ENCODE measurements at places on chromosomes 6 and 20.

DNA sequence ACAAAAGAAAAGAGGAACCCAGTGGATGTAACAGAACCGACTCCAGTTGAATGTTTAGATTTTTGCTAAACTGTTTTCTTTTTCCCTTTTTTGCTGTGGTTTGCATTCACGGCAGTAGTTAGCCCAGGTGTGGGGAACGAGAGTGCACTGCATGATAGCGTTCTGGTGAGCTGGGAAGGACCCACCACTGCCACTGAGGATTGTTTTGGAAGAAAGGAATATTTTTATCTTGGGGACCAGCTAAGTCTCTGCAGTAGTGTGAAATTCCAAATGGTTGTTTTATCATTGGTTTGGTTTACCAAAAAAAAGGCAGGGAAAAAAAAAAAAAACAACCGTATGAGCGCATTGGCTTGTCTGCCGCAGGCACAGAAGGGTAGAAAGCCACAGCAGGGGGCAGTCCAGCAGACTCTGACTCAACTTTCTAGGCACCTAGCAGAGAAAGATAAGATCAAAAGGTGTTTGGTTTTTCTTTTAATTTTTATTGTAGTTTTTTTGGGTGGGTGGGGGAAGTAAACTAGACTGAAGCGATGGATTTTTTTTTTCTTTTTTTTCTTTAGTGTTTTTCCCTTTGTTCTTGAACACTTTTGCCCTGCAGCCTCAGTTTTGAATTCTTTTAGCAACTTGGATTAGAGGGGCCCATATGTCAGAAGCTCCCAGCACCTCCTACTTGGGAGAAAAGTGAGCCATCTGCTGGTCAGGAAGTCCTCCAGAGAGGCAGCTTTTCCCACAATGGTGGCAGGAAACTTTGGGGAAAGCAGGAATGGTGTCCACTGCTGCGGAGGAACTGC lies 13.5 kb upstream of the RAB5IF start:
- no peak for DNase-seq

DNA sequence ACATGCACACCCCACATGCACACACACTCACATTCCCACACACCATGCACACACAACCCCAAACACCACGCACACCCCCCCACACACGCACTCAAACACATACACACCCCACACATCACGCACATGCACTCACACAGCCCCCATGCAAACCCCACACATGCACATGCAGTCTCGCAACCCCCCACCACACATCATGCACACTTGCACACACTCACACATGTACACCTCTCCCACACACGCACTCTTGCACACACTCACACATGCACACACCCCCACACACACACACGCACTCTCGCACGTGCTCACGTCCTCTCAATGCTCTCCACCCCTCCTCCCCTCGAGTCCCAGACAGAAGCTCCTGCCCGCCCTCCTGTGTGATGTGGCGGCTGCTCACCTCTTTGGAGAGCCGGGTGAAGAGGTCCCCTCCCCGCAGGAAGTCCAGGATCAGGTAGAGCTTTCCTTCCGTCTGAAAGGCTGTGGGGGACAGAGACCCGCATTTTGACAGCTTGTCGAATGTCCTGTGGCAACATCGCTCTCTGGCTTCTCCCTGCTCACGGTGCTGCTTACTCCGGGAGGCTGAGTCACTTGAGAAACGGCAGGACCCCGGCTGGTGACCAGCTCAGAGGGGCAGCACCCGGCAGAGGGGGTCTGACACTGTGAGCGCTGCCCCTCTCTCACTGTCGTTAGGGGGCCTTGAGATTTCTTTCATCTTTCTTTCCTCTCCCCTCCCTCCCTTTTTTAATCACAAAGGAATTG lies 78.5 kb downstream of the RAMACL start:
- no peak for DNase-seq

DNA sequence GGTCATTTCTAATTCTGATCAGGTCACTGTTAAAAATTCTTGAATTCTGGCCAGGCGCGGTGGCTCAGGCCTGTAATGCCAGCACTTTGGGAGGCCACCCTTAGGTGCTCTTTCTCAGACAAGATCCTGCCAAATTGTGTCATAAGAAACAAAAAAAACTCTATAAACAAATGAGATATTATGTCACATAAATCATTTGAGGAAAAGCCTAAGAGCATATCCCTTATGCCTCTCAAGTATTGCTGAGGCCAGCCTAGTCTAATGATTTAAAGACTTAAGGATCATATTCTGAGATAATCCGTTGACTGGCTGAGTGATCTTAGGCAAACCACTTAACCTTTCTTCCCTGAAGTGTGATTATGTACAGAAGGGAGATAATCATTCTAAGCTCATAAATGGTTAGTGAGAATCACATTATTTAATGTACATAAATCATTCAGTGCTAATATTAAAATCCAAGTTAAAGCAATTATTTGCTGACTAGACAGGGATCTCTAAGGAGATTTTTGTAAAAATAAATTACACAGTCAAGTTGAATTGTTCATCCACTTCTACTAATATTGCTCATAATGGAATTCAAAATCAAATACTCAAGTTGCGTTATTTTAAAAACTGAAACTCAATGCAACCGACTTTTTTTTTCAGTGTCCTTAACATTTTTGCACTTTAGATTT lies 365.4 kb downstream of the PHF3 start:
- DNase-seq, result no peak

- DNase-seq, result no peak
Measured at GRCh38 chr20:11544029-11544678, 373.5 kb upstream of the BTBD3 start.

DNA sequence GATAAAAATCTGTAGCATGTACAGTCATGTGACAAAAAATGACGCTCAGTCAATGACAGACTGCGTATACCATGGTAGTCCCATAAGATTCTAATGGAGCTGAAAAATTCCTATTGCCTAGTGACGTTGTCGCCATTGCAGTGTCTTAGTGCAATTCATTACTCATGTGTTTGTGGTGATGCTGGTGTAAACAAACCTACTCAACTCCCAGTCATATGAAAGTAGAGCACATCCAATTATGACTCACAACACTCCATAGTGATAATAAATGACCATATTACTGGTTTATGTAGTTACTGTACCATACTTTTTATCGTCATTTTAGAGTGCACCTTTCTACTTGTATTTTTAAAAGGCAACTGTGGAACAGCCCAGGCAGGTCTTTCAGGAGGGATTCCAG lies 45.0 kb downstream of the TFAP2A start:
- no peak for DNase-seq

DNA sequence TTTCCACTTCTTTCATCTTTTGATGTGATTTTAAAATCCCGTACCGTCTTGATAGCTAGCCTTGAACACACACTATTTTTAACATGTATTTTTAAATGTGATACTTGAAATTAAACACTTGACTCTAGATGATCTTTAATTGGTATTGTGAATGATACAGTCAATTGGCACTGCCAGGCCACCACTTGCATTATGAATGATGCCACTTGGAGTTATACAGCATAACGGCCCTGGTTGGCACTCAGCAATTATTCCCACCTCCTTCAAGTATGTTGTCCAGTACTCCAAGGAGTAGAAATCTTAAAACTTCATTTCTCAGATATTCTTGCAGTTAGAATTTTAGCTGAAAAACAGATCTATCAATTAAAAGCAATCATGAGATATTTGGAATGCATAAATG lies 62.9 kb downstream of the TENT5A start:
- no peak for DNase-seq

- peak; percentile 20 for DNase-seq
Measured at GRCh38 chr6:97689078-97689754, 406.2 kb upstream of the MMS22L start.

DNA sequence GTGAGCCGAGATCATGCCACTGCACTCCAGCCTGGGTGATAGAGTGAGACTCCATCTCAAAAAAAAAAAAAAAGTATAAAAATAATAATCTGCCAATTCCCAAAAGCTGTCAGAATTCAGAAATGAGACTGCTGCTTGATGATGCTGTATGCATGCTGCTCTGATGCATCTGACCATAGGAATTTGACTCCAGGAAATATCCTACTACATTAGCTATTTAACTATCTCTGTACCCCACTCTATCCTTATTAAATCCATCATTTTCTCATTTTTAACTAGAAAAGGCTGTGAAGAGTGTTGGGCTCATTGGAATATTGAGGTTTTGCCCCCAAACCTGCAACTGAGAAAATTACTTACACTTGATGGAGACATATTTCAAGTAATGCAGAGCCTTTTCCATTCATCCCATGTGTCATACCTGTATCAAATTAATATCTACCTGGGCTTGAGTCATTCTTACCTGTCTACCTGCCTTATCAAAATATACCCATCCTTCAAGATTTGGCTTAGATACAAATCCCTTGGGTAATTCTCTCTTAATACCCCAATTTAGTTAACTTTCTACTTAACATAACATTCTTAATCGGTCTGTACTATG lies 135.2 kb upstream of the PREP start:
- no peak for DNase-seq

- no peak for DNase-seq
Measured at GRCh38 chr6:28525496-28526039, at the start of gene GPX5. TSS of gene GPX5 (plus strand) at chr6:28525881. CDS start at chr6:28526014, 133 bp downstream.

DNA sequence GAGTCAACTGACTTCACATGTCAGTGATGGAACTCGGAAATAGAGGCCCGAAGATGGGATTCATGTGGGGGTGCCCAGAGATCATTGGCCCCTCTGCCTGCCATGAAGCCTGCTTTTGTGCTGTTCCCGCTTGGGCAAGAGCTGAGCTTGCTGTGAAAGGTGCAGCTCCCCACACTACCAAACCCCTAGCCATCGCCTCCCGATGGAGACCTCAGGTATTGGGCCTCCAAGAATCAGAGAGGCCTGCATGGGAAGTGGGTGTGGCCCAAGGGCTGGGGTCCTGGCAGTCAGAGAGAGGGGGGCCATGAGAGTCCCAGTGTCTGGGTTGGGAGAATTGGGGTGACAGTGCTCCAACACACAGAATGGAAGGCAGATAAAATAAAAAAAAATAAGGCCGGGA lies 160.9 kb downstream of the SOD2 start:
- DNase-seq, result no peak

- DNase-seq, result peak; percentile 23
Measured at GRCh38 chr6:152380993-152381898, 255.9 kb downstream of the SYNE1 start.

- no peak for DNase-seq
Measured at GRCh38 chr6:43966853-43967718, 160.2 kb downstream of the MRPL14 start.

GRCh38 chr6:26350858-26351543 lies 14.0 kb upstream of the BTN3A2 start:
- DNase-seq, result no peak

DNA sequence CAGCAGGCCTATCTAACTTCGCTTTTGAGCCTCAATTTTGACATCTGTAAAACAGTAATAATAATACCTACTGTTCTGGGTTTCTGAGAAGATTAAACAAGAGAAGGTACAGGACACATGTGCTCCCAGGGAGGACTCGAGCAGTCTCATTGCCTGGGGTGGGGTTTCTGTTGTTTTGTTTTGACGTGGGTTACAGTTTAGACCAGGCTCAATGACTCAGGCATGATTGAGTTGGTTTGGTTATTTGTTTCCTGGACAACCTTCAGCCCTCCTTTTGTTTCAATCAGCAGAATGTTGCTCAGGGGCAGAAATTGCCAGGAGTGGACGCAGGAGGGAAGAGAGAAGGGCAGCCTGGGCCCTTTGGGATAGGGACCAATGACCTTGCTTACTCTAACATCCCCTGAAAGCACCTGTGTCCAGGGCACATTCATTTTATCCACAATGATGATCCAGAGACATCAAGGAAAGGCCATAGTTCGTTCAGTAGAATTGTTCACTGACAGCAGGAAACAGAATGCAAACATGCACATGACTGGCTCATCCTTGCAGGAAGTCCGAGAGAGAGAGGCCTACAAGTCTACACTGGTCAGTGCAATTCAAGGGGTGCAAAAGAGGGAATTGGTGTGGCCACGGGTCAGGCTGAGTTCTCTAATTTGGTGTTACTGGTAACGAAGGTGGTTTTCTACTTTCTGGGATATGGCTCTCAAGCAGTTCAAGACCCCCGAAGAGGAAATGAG lies 74.5 kb upstream of the MRPS10 start:
- DNase-seq, result no peak

- no peak for DNase-seq
Measured at GRCh38 chr6:139327038-139327437, 35.2 kb upstream of the TXLNB start.

- no peak for DNase-seq
Measured at GRCh38 chr6:43302126-43302525, 4.1 kb downstream of the SLC22A7 start.

DNA sequence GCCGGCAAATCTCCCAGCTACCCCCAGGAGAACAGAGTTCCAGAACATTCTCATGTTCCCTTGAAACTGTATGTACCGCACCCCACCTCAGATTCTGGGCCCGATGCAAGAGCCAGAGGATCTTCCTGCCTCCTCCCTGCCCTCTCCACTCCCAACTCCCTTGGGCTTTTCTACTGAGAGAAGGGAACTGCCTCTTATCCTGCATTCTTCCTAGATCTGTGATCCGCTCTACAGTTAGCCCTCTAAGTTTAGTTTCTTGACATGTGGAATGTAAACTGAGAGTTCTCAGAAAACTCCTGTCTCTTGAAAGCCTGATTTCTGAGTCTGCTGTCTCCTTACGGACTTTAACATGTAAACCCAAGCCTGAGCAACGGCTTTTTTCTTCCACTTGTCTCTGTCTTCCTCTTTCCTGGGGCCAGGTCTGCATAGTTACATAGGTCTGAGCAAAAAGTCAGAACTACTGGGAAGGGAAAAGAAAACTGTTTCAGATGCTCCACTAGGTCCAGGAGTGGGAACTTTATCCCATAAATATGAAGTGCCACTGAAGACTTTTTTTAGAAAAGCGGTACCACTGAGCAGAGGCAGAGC lies 86.5 kb upstream of the TNFAIP3 start:
- DNase-seq, result no peak

- DNase-seq, result no peak
Measured at GRCh38 chr6:143213859-143214376, 153.2 kb downstream of the AIG1 start.

- DNase-seq, result no peak
Measured at GRCh38 chr20:13443690-13444089, 195.0 kb downstream of the TASP1 start.

DNA sequence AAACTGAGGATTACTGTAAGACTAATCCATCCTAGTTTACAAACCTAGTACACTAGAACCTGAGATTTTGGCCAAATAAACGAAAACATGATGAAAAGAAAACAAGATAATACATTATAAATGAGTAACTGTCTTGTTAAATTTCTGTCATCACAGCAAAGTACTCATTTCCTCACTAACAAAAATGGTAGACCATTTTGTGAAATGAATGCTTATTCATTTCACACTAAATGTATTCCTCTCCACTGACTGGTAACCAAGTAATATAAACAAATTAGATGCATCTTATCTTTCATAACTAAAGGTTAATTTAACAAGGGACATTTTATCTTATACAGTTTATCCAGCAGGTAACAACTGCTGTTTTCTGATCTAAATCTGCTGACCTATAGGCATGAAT lies 143.7 kb downstream of the REV3L start:
- DNase-seq, result no peak

- DNase-seq, result no peak
Measured at GRCh38 chr6:149990212-149990660, 26.5 kb downstream of the ULBP1 start.

All from iPS DF 19.7 (cell line).